ENCODE measurements at places on chromosomes 6 and 20. TPM values are rescaled to one million over a fixed set of nuclear protein-coding genes. Genes with fewer than 3 reads are reported as not detected.

GRCh38 chr20:57819691-57820380 is 110.0 kb upstream of the PMEPA1 start:
- no peak for DNase-seq

DNA sequence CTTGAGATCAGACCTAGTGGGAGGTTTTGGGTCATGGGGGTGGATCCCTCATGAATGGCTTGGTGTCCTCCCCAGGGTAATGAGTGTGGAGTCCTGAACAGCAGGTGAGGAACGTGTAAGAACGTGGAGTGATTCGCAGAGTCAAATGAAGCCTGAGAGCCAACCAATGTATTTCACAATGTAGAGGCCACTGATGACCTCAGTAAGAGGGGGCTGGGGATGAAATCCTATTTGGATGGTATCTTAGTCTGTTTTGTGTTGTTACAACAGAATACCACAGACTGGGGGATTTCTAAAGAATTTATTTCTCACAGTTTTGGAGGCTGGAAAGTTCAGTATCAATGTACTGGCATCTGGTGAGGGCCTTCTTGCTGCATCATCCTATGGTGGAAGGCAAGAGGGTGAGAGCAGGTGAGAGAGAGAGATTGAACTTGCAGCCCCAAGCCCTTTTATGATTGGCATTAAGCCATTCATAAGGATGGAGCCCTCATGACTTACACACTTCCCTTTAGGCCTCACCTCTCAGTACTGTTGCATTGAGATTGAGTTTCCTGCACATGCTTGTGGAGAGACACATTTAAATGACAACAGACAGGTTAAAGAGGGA is 47.3 kb upstream of the HIVEP1 start:
- no peak for DNase-seq

DNA sequence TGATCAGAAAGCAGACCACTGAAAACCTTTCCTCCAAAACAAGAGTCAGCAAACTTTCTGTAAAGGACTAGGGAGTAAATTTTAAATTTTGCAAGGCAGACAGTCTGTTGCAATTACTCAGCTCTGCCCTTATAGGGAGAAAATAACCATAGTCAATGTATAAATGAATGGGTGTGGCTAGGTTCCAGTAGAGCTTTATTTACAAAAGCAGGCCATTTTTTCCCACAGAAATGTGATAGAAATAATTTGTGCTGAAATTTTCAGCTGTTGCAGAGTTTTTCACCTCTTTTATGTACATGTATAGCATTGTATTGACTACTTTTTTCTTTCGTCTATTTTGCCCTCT is 7.7 kb downstream of the AMD1 start:
- DNase-seq: no peak

C6orf52 gene
- 3.6 TPM for total RNA-seq

ELOVL5 gene
- total RNA-seq: 29.3 TPM

- no peak for DNase-seq
These were observed 146.6 kb downstream of the BCAS1 start for GRCh38 chr20:53923566-53924369.

PEDS1 gene
- total RNA-seq: 28.8 TPM

- no peak for DNase-seq
These were observed 27.9 kb upstream of the ZFP64 start for GRCh38 chr20:52219441-52219840.

PACRG gene
- total RNA-seq: 13.2 TPM

DNA sequence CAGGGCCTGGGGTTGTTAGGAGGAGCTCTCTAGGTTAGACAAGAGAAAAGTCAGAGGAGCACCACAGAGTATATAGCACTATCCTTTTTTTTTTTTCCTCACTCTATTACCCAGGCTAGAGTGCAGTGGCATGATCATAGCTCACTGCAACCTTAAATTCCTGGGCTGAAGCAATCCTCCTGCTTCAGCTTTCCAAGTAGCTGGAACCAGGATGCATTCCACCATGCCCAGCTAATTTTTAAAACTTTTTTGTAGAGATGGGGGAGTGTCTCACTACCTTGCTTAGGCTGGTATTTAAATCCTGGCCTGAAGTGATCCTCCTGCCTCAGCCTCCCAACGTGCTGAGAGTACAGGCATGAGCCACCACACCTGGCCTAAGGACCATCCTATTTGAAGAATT is 19.3 kb upstream of the AKIRIN2 start:
- no peak for DNase-seq

GRCh38 chr6:1609041-1609647 is 571 bp upstream of the FOXC1 start:
- peak; percentile 73 for DNase-seq

GRCh38 chr6:91149956-91150705 is 563.3 kb upstream of the MAP3K7 start:
- DNase-seq: no peak

GRCh38 chr6:40322336-40322735 is 264.8 kb downstream of the LRFN2 start:
- DNase-seq: no peak

ASIP gene
- total RNA-seq: 10.4 TPM

- DNase-seq: no peak
These were observed 30.8 kb upstream of the HLA-DOA start for GRCh38 chr6:33040157-33040556.

Data from heart left ventricle (tissue), 16 donors.